Midbrain (tissue), 1 donor: ENCODE measurements at places on chromosomes 3 and 15.

GRCh38 chr15:88697276-88697675 is 58.5 kb downstream of the ISG20 start:
- DNase-seq: no peak

DNA sequence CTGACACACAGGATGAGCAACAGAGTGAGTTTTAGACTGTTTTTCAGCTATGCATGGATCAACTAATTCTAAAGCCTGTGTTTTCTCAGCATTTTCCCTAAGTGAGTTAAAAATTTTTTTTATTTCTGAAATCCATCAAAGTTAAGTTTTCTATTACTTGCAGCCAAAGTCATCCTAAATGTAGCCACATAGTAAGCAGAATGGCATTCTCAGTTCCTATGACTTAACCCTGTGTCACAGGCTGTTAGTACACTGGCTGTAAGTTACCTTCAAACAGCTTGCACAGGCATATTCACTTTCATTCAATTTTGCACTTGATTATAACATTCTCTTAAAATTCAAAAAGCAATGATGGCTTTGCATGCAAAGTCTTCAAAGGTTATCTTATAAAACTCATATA is 368.2 kb downstream of the OCA2 start:
- DNase-seq: no peak

GRCh38 chr3:14283813-14284438 is 105.3 kb downstream of the LSM3 start:
- no peak for DNase-seq

- DNase-seq: no peak
These were observed 166.0 kb downstream of the FMN1 start for GRCh38 chr15:33028495-33028894.

- DNase-seq: no peak
These were observed 35.7 kb upstream of the CPB1 start for GRCh38 chr3:148791920-148792319.

DNA sequence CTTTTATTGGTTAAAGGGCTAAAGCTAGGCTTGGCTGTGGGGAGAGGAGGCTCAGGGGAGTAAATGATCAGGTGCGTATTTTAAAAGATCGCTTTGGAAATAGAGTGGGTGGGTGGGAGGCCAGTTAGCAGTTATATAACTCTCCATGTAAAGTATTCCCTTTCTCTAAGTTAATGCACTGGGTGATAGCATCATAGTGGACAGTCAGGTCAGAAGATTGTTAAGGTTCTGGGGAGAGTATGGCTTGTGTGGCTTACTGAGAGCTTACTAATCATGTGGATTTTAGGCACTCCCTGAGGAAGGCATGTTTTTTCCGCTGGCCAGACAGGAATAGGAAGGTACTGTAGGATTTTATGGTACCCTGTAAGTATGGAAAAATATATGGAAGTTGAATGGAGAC is 6.3 kb upstream of the EIF3J start:
- no peak for DNase-seq

DNA sequence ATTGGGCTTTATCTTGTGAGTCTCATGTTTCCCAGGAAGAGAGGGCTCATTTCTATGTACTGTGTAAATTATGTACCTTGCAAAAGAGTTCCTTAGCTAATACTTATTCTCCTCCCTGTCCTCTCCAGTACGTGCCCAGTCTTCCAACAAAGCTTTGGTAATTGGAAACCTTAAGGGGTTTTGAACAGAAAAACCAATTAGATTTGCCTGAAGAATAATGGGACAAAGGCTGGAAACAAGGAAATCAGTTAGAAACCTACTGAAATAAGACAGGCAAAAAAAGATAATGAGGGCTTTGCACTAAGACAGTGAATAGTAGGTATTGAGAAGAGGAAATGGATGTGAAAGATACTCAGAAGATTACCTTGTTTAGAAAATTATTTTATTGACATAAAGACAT is 82.5 kb downstream of the SPRED1 start:
- no peak for DNase-seq

- no peak for DNase-seq
These were observed 133.4 kb upstream of the SATB1 start for GRCh38 chr3:18558507-18558906.

DNA sequence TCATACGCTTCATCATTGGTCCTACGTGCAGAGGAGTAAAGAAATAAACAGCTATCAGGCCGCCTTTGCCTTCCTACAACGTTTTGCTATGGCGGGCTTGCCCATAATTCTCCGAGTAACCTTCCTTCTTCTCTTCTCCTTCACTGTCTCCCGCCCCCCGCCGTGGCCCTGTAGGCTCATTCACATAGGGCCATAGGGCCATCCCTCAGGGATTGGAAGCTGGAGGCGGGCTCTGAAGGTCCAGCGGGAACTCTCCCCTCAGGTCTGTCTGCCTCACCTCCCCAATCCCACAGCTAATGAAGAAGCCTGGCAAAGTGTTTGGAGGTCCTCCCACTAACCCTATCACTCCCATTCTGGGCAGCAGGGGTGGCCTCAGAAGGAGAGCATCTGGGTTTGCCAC is 43.6 kb downstream of the SEMA5B start:
- DNase-seq: no peak

- no peak for DNase-seq
These were observed 61.6 kb upstream of the ETV5 start for GRCh38 chr3:186170516-186170915.

DNA sequence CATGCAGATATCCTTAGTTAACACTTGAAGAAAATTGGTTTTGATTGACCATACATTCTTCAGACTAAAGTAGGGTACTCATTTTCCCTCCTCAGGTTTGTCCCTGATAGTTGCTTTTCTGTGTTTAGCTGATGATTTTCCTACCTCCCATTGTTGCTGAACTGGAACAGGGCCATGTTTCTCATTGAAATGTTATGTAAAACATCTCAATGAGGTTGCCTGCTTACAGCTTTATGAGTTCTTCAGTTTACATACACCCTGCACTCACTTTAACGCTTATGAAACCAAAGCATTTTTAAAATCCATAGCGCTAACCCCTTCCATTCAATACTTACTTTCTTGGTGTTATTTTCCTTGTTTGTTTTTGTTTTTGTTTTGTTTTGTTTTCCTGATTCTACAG is 61.9 kb downstream of the HMG20A start:
- DNase-seq: no peak

- DNase-seq: no peak
These were observed 4.8 kb downstream of the ADPGK start for GRCh38 chr15:72778796-72779195.

DNA sequence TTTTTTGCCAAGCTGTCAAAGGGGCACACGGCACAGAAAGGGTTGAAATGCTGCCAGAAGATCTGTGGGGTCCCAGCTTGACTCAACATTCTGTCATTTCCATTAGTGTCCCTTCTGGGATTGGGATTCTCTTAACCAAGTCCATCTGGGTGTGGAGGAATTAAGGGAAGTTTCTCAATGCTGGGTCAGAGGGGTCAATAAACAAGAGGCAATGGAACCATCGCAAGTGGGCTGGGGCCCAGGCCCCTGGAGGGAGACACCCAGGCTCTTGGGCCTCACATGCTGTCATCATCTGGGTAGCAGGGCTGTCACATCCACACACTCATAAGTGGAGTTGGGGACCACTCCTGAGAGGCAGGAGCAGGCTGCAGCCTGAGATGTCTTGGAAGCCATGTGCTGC is 8.1 kb upstream of the APOD start:
- DNase-seq: no peak

GRCh38 chr15:32852771-32853170 is 135.0 kb downstream of the GREM1 start:
- no peak for DNase-seq

DNA sequence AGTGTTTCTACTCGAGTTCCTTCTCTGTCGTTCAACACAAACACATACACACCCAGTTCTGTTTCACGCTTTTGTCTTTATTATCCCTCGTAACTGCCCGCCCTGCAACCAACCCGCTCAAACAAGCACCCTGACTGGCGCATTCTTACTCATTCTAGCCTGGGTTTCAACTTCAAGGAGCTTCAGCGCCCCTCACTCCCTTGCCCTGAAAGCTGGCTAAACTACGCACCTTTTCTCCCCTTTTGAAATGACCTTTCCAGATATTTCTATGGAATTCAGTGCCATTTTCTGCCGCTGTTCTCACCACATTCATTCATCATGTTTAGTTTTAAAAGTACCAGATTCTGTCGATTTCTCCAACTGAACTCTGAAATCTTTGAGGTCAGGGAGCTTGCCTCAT is 653 bp upstream of the MFSD1 start:
- no peak for DNase-seq
